Mesenteric fat pad (tissue), 1 donor: ENCODE measurements at places on chromosomes 11 and 22. TPM values are rescaled to one million over a fixed set of nuclear protein-coding genes. Genes with fewer than 3 reads are reported as not detected.

The POU2AF2 gene
- total RNA-seq, result not detected

- DNase-seq, result no peak
Observed at GRCh38 chr11:6006395-6006794, 351 bp downstream of the OR56A4 start.

The RBMXL2 gene
- total RNA-seq, result not detected

DNA sequence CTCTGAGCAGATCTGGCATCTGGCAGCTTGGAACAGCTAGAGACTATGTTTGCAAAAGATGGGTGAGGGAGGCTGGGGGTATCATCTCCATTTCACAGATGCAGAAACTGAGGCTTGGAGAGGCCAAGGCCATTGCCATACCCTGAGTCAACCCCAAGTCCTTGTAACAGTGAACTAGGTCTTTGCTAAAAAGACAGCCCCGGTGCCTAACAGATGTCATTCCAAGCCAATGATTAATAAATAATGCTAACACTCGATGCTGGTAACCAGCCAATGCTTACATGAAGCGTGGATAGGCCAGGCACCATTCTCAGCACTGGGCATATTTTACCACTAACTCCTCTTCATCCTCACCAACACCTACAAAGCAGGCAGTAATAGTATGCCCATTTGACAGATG lies 164.0 kb downstream of the MN1 start:
- no peak for DNase-seq

The NXPE2 gene
- not detected for total RNA-seq

The FAM76B gene
- total RNA-seq, result 14.6 TPM

GRCh38 chr11:86696451-86696850 lies 24.0 kb upstream of the ME3 start:
- no peak for DNase-seq

DNA sequence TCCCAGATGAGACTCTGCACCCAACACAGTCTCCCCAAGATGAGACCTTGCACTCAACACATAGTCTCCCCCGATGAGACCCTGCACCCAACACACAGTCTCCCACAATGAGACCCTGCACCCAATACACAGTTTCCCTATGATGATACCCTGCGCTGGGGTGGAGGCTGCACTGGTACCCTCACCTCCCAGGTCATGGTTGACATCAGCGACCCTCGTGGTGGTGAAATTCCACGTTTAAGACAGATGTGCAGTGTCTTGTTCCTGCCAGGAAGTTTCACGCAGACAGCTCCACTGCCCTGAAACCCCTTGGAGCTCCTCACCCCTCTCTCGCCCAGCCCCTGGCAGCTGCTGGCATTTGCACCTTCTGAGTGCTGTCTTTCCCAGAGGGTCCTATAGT lies 9.5 kb downstream of the MUC5AC start:
- DNase-seq, result no peak

The CARD16 gene
- total RNA-seq, result 9.8 TPM

- no peak for DNase-seq
Observed at GRCh38 chr11:132050577-132051165, 680.3 kb downstream of the NTM start.

DNA sequence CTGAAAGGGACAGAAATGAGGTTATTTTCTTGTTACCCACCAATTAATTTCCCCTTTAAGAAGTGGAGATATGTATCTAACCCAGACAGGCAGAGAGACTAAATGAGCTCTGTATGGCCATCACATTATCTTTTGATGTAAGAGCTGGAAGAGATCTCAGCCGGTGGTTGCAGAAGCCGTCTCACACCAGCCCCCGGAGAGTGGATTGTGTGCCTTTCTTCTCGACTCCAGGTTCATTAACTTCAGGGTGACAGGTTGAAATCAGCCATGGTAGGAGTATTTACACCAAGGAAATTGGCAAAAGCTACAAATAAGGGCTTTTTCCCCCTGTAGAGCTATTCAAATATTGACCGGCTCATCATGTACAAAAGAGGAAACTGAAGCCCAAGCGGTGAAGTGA lies 580.3 kb upstream of the CADM1 start:
- DNase-seq, result no peak

GRCh38 chr22:20952544-20953341 lies 14.3 kb upstream of the AIFM3 start:
- DNase-seq, result no peak

- DNase-seq, result no peak
Observed at GRCh38 chr11:117019871-117020270, 78.4 kb downstream of the SIK3 start.

The CASP1 gene
- total RNA-seq, result 25.0 TPM

The ARHGAP8 gene
- 8.2 TPM for total RNA-seq

The CEP164 gene
- 19.2 TPM for total RNA-seq

The FGF3 gene
- not detected for total RNA-seq

The OR4A15 gene
- total RNA-seq, result not detected

The FGF19 gene
- not detected for total RNA-seq

- peak; percentile 82 for DNase-seq
Observed at GRCh38 chr22:42275176-42275575, 4.7 kb upstream of the TCF20 start.

DNA sequence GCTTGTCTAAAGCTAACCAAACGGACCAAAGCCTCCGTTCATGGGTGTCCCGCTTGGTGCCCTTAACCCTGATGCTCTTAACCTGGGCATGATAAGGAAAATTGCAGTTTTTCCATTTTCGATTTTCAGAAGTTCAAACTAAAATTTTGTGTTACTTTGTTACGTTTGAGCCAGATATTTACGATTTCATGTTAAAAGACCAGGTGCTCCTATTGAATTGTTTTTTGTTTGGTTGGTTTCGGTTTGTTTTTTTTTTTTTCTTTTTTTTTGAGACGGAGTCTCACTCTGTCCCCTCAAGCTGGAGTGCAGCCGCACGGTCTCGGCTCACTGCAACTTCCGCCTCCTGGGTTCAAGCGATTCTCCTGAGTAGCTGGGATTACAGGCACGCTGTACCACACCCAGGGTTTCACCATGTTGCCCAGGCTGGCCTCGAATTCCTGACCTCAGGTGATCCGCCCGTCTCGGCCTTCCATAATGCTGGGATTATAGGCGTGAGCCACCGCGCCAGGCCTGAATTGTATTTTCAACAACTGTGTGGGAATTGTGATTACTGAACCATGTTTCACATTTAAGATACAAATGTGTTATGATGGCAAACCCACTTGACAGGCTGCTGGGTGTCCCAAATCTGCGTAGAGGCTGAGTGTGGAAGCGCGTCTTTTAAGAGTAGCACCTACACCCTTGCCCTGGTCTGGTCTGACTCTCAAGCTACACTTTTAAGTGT lies 864 bp upstream of the USP28 start:
- DNase-seq, result no peak

- DNase-seq, result no peak
Observed at GRCh38 chr11:34647131-34647530, 26.2 kb downstream of the EHF start.

GRCh38 chr11:2098691-2099515 lies 40.3 kb downstream of the IGF2 start:
- DNase-seq, result peak; percentile 89

DNA sequence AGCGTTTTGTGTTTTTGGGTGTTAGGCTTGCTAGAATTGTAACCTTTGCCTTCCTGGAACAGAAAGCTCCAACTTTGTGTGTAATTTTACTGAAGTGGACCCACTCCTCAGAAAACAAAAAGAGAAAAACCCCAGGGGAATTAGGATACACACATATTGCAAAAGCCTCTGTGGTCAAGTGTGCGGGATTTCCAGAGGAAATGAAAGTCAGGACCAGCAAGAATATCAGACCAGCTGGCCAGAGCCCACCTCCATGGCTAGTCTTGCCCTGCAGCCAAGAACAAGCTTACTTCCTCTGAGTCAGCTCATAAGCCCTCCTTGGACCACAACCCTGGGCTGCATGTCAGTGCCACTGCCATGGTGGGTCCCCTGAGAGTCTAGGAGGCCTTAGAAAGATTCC lies 37.0 kb upstream of the FTH1 start:
- DNase-seq, result peak; percentile 53

The LSP1 gene
- 46.4 TPM for total RNA-seq

The LMO2 gene
- 27.3 TPM for total RNA-seq

DNA sequence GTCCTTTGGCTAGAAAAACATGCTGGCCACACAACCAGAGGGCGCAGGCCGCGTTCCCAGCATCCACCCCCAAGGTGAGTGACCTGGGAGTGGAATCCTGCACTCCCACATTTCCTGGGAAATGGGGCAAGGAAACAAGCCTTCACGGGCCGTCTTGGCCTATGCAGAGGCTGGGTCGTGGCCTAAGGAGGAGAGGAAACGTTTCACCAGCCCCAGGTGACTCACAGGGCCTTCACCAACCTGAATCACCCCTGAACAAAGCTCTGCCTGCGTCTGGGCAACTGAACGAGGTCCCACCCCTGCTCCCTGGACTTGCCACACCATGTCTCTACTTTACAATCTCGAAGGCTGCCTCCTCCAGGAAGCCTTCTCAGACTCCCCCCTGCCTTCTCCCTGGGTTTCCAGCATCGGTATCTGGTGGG lies 13.2 kb downstream of the MYH9 start:
- no peak for DNase-seq

DNA sequence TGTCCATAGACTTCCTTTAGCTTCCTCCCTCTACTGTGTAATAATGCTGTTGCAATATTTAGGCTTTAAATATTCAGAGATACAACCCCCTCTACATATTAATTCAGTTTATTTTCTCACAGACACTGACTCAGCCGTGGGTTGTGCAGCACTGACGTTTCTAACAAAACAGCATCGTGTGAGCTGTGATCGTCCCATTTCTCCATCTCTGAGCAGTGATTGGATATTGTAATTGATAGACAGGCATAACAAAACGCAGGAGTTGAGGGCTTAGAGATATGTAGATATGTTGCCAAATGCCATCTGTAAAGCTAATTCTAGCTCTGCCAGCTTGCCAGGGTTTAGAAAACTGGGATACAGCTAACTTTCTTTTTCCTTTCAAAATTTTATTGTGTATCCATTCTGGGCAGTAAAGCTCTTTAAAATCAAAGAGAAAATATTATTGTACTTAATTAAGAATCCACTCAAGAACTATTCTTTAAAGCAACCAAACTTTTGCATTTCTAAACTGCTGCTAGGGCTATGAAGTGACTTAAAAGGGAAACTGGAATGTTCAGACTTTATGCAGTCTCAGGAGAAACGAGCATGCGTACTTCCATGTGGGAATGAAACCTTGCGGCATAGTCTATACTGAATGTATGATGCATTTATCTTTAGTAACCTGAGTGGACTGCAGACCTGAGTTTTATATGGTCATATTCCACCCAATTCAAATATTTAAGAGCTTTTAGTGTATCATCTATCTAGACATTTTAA lies 22.7 kb downstream of the BTBD10 start:
- no peak for DNase-seq

The KCNK4 gene
- not detected for total RNA-seq

The TMEM121B gene
- total RNA-seq, result 1.0 TPM

DNA sequence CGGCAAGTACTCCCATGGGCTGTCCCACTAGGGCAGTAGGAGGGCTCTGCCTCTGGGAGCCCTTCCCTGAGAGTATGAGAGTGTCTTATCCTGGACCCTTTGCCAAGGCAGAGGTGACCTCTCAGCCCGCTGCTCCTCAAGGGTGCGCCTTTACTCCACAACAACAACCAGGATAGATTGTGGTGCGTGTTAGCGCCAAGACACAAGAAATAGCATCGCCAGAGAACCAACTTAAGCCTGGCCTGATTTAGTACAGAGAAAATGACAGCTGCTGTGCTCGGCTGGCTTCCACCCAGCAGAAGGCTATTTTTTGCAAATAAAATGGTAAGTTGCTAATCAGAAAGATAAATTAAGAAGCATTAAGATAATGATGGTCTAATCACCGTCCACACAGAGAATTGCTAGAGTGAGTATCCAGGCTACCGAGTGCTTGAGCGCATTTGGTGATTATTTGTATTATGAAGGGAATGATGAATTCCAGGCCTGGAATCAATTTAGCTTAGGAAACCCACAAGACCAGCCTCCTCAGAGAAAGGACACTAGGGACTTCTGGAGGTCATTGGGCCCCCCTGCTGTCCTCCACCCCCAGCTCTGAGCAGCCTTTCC lies 119.8 kb downstream of the PKNOX2 start:
- no peak for DNase-seq

GRCh38 chr11:62680825-62681240 lies 2.0 kb upstream of the UBXN1 start:
- DNase-seq, result no peak

The C11orf86 gene
- 0.64 TPM for total RNA-seq

DNA sequence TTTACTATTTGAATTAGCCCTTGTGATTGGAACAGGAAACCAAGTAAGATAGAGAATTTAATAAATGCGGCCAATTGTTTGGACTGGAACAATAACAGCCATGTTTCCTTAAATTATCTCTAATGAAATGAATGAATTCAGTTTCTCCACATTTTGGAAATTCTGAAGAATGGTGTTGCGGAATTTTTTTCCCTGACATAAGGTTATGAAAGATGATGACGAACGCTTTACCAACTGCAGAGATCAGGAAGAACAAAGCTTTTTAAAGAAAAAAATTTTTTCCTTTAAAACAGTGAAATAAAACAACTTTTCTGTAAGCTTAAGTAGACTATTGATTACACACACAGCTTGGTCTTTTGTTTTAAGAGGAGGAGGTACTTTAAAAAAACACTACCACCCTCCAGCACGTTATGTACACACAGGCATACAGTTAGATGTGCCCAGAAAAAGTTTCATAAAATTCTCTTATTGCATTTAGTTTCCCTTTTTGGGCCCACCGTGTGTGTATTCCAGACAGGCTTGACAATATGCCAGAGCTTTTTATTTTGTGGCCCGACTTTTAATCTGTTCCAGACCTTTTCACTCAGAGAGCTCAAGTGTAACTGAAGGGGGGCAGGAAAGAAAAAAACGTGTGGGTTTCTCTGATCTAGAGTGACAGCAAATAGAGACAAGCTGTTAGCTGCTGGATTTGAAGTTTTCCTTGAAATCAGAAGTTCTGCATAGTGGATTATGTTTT lies 77.3 kb downstream of the YAP1 start:
- no peak for DNase-seq

The IFITM1 gene
- 232 TPM for total RNA-seq

DNA sequence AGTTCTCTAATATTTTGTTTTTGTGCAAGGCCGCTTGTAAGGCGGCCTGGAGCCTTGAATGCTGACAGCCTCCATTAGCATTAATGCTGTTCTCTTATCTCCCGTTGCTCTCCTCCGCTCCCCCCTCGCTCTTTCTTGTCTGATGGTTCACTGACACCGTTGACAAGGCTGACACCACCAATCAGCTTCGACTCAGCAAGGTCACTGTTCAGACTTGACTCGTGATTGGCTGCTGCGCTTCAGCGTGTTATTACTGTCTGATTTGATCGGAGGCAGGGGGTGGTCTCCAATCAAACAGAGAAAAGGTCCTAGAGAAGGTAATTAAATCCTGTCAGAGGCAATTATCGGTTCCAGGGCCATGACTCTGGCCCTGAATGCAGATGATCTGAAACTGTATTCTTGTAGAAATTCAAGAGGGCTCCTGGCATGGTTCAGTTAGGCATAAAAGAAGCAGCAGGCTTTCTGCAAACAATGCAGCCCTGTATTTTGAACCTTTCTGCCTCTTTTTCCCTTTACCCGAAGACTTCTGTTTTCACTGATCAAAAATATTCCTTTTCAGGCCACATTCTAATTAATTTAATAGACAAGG lies 49.3 kb upstream of the MPPED2 start:
- DNase-seq, result no peak

DNA sequence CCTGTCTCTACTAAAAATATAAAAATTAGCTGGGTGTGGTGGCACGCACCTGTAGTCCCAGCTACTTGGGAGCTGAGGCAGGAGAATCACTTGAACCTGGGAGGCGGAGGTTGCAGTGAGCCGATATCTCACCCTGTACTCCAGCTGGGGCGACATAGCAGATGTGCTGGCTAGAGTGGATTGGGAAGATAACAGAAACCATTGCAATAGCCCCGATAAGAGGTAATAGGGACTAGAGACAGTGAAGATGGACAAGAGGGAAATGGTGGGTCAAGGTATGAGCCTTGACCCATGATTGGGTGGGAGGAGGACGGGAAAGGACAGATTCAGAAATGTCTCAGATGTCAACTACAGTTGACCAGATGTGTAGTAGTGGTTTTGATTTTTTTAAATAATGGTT lies 6.1 kb downstream of the SWAP70 start:
- no peak for DNase-seq
